ENCODE measurements at places on chromosomes 1 and 21.

DNA sequence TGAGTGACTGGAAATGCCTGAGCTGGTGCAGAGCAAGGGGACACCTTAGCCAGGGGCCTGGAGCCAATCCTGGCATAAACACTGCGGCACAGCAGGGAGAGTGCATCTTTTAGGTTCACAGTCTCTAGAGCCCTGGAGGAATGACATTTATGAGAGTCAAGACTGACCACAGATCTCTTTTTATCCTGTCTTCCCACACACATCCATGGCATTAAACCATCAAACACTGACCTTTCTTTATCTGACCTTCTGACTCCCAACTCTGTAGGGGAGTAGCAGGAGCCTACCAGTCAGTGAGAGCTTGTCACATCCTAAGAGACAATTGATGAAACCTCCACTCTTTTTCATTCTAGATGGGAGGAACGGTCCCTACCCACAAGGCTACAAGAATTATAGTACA lies 7.9 kb downstream of the CD34 start:
- DNase-seq = no peak

GRCh38 chr1:216457356-216457755 lies 34.1 kb upstream of the USH2A start:
- no peak for DNase-seq

DNA sequence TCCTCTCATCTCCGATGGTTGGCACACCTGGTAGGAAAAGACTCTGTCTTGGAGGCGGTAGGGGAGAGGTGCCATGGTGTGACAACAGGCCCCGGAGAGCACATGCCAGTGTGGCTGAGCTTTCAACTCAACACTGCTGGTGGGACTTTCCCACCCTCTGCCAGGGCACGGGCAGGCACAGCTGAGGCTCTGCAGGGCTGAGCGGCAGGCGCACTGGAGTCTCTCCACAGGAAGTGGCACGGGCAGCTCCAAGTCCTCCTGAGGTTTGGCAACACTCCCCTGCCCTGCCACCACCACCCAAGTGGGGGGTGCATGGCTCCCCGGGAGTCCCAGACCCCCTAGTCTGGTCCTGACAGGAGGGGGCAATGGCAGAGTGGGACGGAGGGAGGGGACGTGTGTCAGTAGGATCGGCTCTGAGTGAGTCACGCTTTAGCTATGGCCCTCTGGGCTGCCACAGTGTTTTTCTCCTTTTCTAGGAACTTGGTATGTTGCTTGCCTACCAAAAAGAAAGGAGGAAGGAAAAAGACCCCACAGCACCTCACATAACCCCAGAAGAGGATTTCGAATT lies 27.3 kb upstream of the EVA1B start:
- peak; percentile 52 for DNase-seq

DNA sequence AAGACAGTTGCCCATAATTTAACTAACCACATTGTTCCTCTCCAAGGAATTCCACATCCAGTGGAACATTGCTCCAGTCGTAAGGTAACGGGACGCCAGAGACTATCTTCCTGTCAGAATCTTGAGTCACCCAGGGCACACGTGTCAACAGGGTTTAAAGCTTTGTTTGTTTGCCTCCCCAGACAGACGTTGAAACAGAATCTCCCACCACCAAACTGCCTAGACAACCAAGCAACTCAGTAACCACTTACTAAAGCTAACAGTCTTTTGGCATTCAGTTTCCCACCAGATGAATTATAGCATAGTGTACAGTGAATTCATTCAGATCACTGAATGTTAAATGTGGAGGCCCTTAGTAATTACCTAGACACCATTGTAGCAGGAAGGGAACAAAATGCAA lies 439.5 kb downstream of the PLPP3 start:
- DNase-seq = no peak

- DNase-seq = no peak
Measured at GRCh38 chr21:44785620-44786335, 15.8 kb downstream of the UBE2G2 start.

DNA sequence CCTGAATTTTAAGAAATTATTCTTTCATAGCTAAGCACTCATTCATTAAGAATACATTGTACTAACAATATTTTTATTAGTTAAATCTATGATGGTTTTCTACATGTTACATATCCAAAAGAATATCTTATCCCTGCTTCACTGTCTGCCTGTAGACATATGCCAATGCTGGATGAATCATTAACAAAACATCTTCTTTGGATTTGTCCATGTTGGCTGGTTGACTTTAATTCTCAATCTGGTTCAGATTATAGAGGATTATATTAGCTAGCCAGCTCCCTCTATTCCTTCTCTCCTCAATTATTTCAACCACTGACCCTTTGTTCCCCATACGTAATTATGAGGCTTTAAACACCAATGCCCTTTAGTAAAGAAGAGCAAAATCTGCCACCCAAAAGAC lies 138.9 kb upstream of the DMRTA2 start:
- DNase-seq = no peak

DNA sequence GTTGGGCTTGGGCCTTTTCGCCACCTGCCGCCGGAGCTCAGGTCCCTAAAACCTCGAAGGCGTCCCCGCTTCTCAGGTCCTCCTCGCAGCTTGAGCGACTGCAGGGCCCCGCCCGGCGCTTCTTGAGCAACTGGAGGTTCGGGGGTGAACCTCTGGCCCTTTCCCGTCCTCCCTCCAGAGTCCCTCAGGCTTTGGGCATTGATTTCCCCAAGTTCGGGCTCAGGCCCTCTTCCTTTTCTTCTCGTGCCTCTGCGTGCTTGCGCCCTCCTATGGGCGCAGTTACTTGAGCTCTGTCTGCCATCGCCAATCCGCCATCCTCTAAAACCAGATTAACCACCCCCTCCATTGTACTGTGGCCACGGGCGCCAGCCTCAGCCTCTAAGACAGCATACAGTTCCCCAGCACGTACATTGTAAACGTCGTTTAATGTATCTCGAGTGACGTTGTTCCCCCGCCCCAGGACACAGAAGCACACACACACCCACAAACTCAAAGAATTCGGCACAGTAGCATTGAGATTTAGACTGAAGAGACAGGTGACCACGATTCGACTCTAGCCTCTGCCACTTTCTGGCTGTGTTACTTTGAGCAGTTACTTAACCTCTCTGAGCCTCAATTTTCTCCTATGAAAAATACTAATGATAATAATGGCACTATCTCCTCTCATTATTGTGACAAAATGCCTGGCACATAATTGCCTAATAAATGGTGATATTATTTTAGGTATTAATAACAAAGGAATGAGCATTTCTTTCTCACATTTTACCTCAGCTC lies 22.6 kb downstream of the BTG2 start:
- DNase-seq = peak; percentile 84

DNA sequence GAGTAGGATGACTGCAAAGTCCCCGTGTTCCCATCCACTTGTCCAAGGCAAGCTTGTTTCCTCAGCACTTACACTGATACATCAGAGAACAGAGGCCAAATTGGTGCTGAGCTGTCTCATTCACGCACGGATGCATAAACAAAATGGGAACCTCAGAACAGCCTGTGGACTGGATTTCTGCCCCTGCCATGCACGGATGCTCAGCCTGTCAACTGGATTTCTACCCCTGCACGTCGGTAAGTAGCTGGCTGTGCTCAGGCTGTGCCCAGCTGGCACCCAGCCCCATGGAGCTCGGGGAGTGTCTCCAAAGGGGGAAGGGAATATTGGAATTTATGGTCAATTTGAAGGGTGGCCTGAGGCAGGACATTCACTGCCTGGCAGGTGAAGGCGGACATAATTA lies 40.8 kb upstream of the TMPRSS2 start:
- no peak for DNase-seq

DNA sequence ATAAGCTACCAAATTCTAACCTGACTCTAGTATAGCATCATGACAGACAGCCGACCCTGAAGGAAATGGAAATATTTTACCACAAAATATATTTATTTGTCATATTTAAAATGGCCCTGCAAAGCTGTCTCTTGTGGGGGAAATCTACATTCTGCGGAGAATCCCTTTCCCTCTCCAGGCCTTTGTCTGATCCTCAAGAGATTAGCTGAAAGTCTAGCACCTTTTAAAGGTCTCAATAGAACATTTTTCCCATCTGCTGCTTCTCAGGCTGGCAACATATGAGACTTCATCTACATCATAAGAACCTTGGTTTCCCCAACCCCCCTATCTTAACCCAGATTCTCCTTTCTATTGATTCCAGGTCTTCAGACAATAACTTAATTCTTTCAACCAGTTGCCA lies 1.7 kb upstream of the OR11L1 start:
- DNase-seq = no peak

GRCh38 chr21:25637851-25638659 lies 1.0 kb upstream of the JAM2 start:
- peak; percentile 12 for DNase-seq

GRCh38 chr1:228744356-228744755 lies 9.1 kb downstream of the RHOU start:
- DNase-seq = no peak

- DNase-seq = no peak
Measured at GRCh38 chr1:214013614-214014377, 26.0 kb downstream of the PROX1 start.

GRCh38 chr21:31750843-31751242 lies 18.9 kb upstream of the SCAF4 start:
- no peak for DNase-seq

DNA sequence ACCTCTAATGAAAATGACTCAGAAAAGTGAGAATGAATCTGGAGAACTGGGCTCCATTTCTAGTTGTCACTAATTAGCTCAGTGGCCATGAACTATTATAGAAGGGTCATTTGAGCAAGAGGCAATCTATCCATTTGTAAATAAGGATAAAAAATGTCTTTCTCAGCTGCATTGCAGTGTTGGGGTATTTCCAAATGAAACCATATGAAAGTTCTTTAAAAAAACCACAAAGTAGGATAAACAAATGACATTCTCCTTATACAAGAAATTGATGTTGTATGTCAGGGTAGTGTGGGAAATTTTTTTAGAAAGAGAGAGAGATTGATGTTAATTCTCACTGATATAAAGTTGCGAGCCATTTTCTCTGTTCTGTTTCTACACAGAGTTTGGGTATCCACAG lies 26.0 kb downstream of the FMO3 start:
- no peak for DNase-seq

- no peak for DNase-seq
Measured at GRCh38 chr1:116471241-116471640, 98.2 kb downstream of the ATP1A1 start.
